ENCODE measurements at places on chromosomes 5 and 9.

DNA sequence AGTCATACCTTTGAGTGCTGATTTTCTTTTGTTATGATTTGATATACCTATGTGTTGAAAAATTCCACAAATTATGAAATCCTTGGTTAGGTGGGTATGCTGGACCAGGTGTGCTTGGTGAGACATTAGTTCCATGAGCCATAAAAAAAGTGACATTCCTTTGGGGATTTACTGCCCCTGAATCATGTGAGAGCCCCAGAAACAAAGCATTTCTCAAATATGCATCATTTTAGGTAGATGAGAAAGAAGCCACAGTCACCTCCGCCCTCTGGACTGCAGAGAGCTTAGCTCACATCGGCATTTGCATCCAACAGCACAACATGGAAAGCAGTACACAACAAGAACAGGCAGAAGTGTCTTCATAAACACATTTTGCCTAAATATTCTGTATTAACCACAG lies 55.3 kb downstream of the DAP start:
- DNase-seq: no peak

DNA sequence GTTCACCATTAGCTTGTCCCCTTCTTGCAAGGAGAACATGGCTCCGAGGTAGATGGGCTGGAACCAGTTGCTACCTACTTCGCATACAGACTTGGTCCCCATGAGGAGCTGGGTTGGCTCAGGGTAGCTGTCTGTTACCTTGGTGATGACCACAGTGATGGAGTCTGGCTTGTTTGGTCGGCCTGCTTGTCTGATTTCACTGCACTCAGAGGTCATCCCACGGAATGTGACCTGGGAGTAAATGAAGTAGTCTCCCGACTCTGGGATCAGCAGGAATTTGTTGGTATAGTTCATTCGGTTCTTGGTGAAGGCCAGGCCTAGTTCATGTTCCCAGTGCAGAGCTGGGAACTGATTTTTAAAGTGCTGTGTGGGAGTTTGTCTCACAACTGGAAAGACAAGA lies 15.3 kb downstream of the TNFSF15 start:
- DNase-seq: no peak

GRCh38 chr5:65969539-65970393 lies 43.4 kb downstream of the ERBIN start:
- no peak for DNase-seq

DNA sequence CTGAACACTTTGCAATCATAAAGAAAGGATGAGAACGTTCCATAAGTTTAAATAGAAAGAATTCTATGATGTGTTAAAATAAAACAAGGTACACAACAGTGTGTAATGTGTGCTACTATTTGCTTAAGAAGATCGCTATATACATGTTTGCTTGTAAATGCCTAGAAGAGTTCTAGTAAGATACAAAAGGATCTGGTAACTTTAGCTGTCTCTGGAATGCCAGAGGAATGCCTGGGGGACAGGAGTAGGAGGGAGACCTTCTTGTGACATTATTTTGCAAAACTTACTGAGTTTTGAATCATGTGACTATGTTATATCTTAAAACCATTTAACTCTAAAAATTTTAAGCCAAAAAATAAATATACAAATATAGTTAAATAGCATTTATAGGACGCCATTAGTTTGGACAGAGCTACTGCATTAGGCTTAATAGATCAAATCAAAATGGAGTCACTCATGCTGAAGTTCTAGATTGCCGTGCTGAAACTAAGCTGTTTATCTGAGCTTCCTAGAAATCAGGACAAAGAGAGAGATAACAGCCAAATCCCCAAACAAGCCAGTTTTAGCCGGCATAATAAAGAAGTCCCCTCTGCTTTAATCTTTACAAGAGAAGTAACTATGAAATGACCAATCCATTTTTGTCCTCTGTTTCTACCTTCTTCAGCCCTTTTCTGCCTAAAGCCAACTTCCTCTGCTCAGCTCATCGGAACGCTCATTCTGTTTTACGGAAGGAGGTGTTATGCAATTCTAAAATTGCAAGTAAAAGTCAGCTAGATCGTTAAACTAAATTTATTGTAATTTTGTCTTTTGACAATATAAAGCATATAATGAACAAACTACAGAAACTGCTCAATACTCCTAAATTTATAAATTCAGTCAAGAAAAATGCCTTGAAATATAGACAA lies 44.8 kb downstream of the LIX1 start:
- no peak for DNase-seq

DNA sequence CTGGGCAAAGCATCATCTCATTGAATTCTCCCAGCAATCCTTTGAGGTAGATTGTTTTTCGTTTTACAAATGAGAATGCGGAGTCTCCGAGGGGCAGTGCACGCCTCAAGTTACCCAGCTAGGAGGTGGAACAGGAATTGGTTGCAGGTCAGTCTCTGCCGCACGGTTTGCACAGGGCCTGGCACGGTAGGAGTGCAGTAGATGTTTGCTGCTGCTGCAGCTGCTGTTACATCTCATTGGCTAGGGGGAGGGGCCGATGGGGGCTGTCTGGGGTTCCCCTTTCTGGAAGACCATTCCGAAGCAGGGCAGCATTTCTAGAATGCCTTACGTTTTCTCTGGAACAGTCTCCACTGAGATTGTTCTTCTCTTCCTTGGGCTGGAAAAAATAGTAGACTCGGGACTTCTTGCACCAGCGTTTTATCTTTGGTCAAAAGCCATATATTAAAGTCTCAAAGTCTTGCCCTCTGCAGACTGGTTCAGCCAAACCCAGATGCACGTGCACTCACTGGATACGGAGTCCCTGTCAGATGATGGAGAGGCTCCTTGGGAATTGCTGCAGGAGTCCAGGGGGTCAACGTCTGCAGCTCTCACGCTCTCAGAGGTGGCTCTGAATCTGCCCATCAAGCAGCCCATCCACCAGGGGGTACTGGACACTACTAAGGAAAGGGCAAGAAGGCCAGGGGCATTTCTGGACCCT lies 1.2 kb downstream of the USP20 start:
- DNase-seq: no peak
